CD14-positive monocyte (primary cell): ENCODE measurements at places on chromosomes 5 and 9.

- DNase-seq: peak; percentile 6
Observed at GRCh38 chr9:127502706-127503378, 51.5 kb downstream of the LRSAM1 start.

DNA sequence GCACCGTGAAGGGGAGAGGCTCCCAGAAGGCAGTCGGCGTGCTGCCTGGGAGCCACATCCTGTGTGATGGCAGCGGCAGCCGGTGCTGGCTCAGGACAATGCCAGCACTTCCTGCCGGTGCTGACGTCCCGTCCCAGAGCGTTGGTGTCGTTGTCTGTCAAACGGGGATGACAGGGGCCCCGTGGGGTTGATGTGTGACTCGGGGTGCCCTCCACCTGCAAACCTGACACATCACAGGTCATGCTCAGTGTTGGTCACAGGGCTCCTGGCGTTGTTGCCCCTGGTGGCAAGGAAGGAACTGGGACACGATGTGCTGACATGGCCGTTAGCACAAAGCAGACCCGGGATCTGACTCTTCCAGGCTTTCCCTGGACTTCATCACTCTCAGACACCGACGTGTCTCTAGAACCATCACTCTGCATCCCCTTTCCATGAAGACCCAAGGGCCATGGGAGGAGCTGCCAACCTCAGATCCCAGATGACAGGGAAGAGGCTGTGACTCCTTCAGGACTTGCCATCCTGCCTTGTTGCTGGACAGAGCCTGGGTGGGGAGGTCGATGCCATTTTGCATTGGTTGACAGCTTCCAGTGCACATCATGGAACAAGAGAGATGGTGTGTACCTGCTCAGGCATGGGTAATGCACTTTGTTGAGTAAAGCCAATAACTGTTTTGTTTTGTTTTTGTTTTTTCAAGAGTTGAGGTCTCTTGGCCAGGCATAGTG lies 21.5 kb downstream of the PLPP7 start:
- peak; percentile 20 for DNase-seq

DNA sequence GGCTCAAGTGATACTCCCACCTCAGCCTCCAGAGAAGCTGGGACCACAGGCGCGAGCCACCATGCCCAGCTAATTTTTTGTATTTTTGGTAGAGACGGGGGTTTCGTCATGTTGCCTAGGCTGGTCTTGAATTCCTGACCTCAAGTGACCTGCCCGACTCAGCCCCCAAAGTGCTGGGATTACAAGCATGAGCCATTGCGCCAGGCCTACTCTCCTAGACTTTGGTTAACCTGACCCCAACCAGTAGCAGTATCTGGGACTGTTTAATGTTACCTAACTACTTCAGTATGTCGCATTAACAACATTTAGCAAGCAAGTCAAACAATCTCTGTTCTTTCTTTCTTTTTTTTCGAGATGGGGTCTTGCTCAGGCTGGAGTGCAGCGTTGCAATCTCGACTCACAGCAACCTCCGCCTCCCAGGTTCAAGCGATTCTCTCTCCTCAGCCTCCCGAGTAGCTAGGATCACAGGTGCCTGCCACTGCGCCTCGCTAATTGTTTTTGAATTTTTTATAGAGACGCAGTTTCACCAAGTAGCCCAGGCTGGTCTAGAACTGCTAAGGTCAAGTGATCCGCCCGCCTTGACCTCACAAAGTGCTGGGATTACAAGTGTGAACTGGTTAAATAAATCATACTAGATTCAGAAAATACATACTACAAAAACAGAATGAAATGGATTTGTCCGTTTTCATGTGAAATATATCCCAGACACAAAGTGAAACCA lies 2.0 kb downstream of the AK3 start:
- DNase-seq: no peak

DNA sequence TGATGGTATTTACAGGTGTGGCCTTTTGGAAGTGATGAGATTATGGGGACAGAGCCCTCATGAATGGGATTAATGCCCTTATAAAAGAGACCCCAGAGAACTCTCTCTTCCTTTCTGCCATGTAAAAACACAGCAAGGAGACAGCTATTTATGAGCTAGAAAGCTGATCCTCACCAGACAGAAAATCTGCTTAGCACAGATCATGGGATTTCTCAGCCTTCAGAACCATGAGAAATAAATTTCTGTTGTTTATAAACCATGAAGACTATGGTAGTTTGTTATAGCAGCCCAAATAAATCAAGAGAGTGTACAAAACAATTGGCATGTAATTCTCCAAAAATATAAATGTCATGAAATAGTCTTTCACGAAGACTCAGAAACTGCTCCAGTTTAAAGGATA lies 211.0 kb downstream of the PDE4D start:
- DNase-seq: no peak

DNA sequence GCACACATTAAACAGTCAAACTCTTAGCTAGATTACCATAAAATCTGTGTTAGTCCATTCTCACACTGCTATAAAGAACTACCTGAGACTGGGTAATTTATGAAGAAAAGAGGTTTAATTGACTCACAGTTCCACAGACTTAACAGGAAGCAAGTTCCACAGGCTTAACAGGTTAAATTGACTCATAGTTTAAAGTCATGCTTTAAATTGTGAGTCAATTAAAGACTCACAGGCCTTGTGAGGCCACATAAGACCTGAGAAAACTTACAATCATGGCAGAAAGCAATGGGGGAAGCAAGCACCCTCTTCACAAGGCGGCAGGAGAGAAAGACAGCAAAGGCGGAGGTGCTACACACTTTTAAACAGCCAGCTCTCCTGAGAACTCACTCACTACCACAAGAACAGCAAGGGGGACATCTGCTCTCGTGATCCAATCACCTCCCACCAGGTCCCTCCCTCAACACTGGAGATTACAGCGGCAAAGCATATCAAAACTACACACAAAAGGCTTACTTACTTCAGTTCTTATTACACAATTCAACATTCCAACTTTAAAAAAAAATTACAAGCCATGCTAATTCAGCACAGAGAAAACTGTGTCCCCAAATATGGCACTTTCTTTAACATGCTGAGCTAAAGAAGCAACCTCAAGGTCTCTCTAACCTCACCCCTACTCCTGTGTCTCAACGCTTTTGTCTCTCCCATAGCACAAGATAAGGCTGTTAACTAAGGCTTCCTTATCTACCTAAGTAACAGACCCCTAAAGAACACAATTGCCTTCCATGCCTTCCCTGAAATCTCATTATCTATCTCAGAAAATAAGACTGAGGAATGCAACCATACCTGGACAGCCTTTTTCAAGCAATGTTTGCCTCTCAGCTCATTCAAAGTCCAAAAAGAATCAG lies 805.1 kb downstream of the NR2F1-AS1 start:
- no peak for DNase-seq

DNA sequence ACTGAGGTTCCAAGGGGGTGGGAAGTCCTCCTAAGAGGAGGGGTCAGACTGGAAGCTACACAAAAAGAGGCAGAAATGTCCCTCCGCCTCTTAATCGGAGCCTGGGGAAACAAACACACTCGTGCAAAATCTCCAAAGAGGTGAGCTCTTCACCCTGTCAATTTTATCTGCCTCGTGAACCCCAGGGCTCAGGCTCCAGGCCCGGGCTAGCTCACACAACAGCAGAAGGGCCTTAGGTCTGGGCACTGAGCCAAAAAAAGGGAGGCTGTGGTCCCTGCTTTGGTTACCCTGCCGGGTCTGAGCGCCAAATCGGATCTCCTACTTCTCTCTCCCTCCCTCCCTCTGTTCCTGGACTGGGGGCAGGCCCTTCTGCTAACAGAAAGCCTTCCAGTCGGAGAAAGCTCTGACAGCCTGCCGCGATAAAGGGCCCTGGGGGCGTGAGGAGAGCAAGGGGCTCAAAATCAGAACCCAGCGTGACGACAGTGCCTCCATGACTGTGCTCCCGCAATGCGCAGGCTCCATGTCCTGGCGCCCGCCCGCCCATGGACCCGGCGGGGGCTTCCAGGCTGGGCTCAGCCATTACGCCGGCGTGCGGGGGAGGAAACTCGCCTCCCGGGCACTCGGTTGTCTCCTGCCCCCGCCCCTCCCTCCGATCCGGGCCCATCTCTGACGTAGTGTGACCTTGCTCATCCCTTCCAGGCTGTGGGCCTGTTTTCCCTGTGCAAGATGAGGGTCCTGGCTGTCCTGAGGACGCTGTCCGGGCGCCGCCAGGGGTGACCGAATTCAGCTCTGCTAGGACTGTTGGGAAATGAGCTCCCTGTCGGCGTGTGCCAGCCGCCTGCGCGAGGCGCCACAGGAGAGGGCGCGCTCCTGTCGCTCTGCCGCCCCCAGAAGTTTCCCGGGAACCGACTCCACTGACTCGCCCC lies 865 bp upstream of the SLC22A4 start:
- peak; percentile 92 for DNase-seq

DNA sequence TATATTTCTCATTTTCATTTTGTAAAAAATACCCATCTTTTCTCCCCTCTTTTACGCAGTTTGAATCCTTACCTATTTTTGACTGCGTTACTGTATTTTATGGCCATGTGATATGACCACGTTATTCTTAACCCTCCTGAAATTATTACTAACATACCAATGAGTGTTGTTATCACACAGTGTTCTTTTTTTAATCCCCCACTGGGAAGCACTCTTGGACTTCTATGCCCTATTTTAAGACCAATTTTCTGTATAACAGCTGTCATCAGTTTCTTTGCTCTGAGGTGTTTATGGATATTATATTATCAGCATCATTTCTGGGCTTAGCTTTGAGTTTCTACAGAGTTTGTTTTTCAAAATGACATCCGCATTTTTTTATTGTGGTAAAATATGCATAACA lies 71.1 kb downstream of the CFAP95 start:
- no peak for DNase-seq

DNA sequence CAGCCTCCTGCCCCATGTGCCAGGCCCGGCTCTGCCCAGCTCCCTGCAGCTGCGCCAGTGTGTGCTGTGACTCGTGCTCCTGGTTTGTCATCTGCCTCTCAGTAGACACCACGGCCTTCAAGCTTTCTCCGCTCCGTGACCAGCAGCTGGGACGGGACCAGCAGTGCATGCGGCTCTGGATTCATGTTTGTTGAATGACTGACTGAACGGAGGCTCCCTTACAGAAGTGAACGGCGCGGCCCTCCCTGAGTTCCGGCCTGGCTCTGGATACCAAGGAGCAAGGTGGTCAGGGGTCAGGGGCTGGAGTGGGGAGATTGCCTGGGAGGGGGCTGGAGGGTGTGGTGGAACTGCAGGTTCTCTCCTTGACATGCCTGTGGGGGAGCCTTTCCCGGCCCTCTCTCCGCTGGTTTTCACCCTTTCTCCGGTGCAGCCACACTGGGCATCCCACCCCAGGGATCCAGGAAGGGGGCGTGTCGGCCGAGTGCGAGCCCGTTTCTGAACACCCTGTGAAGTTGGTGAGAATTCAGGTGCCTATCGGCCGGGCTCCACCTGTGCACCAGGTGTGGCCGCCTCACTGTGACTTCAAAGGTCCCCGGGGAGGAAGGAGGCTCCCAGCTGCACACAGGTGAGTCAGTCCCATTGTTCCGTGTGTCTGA lies 11.1 kb upstream of the CEP72 start:
- DNase-seq: no peak

- DNase-seq: no peak
Observed at GRCh38 chr9:89613912-89614892, 9.4 kb downstream of the GADD45G start.

DNA sequence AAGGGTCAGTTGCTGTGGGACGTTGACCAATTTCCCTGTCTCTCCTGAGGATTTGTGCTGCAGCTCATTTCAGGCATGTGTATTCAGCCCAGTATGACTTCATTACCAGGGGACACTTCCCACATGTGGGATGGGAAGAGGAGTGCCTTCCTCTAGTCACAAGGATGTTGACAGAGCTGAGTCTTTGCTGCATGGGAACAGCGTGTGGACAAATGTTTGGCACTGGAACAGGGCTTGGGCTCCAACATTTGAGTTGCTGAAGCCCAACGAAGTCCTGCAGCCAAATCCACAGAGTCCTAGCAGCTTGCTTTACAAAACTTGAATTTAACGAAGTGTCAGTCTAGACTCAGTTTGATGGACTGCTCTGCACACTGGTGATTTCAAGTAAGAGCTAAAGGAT lies 283.2 kb downstream of the SH3GL2 start:
- no peak for DNase-seq

GRCh38 chr9:108860354-108860753 lies 1.7 kb upstream of the ACTL7A start:
- no peak for DNase-seq

- DNase-seq: no peak
Observed at GRCh38 chr9:125447202-125447802, 185.7 kb downstream of the GAPVD1 start.

GRCh38 chr9:89207026-89207425 lies 28.4 kb upstream of the SHC3 start:
- DNase-seq: no peak

GRCh38 chr5:137611794-137612435 lies 112.8 kb upstream of the SPOCK1 start:
- DNase-seq: no peak

GRCh38 chr9:133799716-133800115 lies 61.6 kb upstream of the SARDH start:
- DNase-seq: no peak

GRCh38 chr9:130263601-130264413 lies 1.8 kb upstream of the HMCN2 start:
- no peak for DNase-seq

- DNase-seq: no peak
Observed at GRCh38 chr5:132489871-132490483, 596 bp downstream of the IRF1 start.

DNA sequence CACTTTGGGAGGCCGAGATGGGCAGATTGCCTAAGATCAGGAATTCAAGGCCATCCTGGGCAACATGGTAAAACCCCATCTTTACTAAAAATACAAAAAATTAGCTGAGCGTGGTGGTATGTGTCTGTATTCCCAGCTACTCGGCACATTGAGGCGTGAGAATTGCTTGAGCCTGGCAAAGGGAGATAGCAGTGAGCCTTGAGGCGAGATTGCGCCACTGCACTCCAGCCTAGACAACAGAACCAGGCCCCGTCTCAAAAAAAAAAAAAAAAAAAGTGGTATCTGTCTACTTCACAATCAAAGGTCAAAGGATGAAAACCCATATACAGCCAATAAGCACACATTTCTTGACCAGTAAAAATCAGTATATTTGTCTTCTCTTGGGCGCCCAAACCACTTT lies 728.5 kb upstream of the ADAMTS16 start:
- DNase-seq: no peak

GRCh38 chr9:136804509-136805206 lies 3.1 kb upstream of the RABL6 start:
- DNase-seq: no peak

DNA sequence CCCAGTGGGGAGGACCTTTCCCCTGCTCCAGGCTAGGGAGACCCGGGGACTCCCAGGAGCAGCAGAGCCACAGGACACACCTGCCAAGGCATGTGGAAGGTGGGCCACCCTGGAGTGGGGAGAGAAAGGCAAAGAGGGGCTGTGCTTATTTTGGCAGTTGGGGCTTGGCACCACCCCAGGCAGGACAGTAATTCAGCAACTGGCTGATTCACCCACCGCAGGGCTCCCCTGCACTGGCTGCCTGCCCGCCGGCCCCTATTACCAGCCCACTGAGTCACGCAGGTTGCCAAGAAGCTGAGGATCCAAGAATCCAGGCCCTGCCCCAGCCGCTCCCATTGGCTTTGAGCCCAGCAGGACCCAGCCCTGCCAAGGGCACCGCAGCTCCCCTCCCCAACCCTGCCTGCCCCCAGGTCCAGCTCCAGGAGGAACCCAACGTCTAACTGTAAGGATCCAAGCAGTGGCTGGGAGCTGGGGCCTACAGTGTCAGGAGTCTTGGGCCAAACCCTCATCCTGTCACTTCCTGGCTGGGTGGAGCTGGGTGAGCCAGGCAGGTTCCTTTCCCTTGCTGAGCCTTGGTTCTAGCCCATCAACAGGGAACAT lies 14.2 kb upstream of the RALGDS start:
- peak; percentile 51 for DNase-seq

GRCh38 chr9:137853392-137853995 lies 24.1 kb upstream of the CACNA1B start:
- no peak for DNase-seq
